ENCODE measurements at places on chromosomes 3 and 15.

DNA sequence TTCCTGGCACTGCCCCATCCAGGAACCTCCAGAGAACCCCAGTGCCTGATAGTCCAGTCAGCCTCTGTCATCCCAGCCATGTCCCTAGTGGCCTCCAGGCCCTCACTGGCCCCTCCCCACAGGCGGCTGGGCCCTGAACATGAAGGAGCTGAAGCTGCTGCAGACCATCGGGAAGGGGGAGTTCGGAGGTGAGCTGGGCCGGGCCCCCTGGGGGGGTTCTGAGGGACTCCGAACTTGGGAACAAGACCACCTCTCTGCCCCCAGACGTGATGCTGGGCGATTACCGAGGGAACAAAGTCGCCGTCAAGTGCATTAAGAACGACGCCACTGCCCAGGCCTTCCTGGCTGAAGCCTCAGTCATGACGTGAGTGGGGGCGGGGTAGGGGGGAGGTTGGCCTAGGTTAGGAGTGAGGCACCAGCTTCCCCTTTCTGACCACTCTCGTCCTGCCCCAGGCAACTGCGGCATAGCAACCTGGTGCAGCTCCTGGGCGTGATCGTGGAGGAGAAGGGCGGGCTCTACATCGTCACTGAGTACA lies 12.0 kb upstream of the LMAN1L start:
- no peak for DNase-seq

- DNase-seq: no peak
These were observed 475.0 kb upstream of the PROK2 start for GRCh38 chr3:72259755-72260587.

GRCh38 chr15:39624806-39625205 lies 43.9 kb downstream of the THBS1 start:
- no peak for DNase-seq

GRCh38 chr3:154228561-154229216 lies 95.6 kb downstream of the DHX36 start:
- no peak for DNase-seq
